Muscle of leg (tissue), 16 donors: ENCODE measurements at places on chromosomes 13 and 19. TPM values are rescaled to one million over a fixed set of nuclear protein-coding genes. Genes with fewer than 3 reads are reported as not detected.
A peak's percentile ranks its signal among the peaks of the same experiment; 100 is the strongest.

GRCh38 chr19:51097166-51097738, 11.0 kb downstream of the CTU1 start:
- DNase-seq = no peak

GRCh38 chr13:25946321-25946720, 105.5 kb downstream of the SHISA2 start:
- no peak for DNase-seq

GRCh38 chr19:16829010-16829821, at the start of gene SIN3B:
Gene SIN3B, plus strand, starts transcription at chr19:16829398. Its CDS starts 23 bp downstream, at chr19:16829421.
- DNase-seq = peak; percentile 95

- peak; percentile 71 for DNase-seq
These were observed 41.9 kb downstream of the NFIX start for GRCh38 chr19:13037161-13037560.

GRCh38 chr13:50025436-50025835, 10.2 kb downstream of the KCNRG start:
- DNase-seq = no peak

DNA sequence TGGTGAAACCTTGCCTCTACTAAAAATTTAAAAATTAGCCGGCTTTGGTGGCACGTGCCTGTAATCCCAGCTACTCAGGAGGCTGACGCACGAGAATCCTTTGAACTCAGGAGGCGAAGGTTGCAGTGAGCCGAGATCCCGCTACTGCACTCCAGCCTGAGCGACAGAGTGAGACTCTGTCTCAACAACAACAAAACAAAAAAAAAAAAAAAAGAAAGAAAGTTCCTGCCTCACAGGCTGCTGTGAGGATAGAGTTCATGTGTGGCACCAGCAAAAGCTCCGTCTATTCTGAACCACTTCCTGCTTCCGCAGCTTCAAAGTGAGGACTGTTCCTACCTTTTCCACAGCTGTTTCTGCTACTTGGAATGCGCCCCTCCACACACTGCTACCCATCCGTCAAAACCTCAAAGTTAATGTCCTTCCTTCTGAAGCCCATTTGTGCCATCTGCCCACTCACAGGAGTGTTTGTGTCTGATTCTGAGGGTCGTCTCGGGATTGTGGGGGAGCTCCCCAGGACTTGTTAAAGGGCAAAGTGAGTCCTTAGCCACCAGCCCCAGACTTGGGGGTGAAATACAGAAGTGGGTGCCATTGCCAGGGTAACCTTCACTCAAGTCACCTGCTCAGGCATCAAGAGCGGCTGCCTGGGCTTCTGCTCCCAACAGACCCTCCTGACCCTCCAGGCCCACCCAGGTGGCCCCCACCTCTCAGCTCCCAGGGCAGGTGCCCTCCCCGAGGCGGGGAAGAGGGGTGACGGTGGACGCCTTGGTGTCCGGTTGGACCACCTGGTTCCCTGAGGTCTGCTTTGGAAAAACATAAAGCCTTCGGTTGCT, 2.9 kb downstream of the MFSD12 start:
- no peak for DNase-seq

DNA sequence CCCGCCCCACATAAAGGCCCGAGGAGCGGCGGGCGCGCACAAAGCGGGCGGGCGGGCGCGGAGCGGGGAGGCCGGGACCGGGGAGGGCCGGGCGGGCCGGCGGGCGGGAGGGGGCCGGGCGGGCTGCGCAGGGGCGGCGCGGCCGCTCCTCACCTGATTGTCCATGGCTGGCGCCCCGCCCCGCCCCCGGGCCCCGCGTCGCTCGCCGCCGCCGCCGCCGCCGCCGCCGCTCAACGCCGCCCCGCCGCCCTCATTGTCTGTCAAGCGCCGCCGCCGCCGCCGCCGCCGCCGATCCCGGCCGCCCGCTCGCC, 200 bp downstream of the MLLT1 start:
- DNase-seq = peak; percentile 29

GRCh38 chr13:59893266-59893665, 270.5 kb downstream of the DIAPH3 start:
- DNase-seq = no peak

DNA sequence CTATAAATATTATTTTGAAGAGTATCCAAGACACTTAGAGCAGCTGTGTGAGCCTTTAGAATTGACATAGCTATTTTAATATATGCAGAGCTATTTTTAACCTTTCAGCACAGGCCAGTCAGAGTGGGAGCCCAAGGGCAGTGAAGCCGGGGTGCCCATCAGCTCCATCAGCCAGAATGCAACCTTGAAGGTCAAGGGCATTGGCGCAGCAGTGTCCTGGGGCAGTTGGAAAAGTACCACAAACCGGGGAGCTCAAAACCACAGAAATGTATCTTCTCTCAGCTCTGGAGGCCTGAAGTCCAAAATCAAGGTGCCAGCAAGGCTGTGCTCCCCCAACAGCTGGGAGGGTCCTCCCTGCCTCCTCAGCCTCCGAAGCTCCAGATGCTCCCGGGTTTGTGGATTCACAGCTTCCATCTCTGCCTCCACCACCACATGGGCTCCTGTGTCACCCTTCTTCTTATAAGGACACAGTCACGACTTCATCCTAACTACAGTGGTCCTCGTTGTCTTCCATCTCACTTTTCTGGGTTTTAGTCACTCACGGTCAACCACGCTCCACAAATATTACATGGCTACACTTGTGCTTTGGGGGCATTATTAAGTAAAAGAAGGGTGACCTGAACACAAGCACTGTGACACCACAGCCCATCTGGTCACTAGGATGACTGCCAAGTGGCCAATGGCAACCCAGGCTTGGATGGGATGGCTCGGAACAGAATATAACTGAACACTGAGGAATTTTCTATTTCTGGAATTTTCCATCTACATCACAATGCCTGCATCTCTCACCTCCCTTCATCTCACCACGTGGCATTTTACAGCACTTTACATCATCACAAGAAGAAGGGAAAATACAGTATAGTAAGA, 15.9 kb upstream of the GAS6 start:
- DNase-seq = peak; percentile 39

DNA sequence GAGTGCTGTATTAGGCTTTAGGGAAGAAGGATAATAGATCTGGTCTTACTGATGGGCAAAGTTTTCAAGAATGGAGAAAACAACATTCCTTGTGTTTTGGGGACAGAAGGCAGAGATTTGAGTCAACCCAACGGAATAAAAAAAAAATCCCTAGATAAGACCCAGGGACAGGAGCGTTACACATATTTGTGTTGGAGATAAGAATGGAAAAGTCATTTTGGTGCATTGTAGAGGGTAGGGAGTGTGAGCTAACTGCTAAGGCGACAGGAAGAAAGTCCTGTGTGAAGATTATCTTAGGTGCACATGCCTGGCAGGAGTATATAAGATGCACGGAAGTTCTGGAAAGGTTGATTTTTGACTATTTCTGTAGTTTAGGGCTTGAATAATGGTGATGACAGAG, 450.3 kb upstream of the ARGLU1 start:
- DNase-seq = no peak

GRCh38 chr13:110134801-110135200, 172.2 kb downstream of the COL4A1 start:
- DNase-seq = peak; percentile 84

- DNase-seq = no peak
These were observed 59.1 kb upstream of the TEX29 start for GRCh38 chr13:111261326-111261725.

DNA sequence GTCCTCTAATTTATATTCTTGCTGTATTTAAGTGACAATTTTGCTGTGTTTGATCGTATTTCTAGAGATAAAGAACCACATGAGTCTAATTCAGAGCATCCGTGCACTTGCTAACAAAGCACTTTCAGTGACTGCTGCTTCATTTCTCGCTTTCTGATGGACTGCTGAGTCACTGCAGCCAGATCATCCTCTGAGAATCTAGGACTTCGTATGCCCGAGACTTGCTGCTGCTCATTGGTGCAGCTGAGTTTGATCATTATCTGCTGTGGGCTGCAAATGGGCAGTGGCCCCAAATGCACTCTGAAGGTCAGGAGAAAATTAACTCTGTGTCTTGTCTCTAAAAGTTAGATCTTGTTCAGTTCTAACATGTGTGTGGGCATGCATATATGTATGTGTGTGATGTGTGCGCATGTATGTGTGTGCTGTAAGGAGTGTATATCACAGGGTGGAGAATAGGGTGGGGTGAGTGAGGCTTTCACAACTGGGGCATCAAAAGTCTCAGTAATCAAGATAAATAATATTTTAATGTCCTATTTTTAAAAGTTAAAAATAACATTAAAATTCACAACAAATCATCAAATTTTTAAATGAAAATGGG, 342.6 kb downstream of the MTUS2 start:
- DNase-seq = no peak

GRCh38 chr13:104286566-104287290, 1220.5 kb upstream of the SLC10A2 start:
- no peak for DNase-seq

DNA sequence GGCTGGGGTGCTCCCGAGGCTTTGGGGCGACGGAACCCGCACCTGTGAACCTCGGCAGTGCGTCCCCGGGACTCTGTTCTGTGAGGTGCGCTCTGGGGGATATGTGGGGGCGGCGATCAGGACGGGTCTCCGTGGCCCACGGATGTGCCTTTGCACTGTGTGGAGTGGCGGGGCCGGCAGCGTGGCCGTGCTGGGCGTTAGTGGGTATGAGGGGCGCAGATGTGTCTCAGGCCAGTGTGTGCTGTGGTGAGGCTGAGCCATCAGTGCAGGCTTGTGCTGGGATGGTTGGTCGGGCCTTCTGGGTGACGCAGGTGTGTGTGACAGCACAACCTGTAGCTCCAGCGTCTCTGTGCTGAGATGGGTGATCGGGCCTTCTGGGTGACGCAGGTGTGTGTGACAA, 16.9 kb downstream of the ZNF331 start:
- DNase-seq = no peak

GRCh38 chr19:8491574-8491973, 10.9 kb downstream of the PRAM1 start:
- DNase-seq = no peak

GRCh38 chr19:42452590-42452989, 9.8 kb upstream of the CXCL17 start:
- DNase-seq = no peak

GRCh38 chr13:57624565-57625435, 6.7 kb upstream of the PCDH17 start:
- DNase-seq = peak; percentile 73

GRCh38 chr19:46453661-46454060, 17.7 kb downstream of the PNMA8A start:
- no peak for DNase-seq

GRCh38 chr19:30593356-30593755, 221.2 kb downstream of the ZNF536 start:
- DNase-seq = peak; percentile 6

GRCh38 chr19:38989066-38989605, 13.6 kb upstream of the FBXO17 start:
- DNase-seq = peak; percentile 75

- DNase-seq = no peak
These were observed 14.0 kb downstream of the ZNF114 start for GRCh38 chr19:48283908-48284307.

DNA sequence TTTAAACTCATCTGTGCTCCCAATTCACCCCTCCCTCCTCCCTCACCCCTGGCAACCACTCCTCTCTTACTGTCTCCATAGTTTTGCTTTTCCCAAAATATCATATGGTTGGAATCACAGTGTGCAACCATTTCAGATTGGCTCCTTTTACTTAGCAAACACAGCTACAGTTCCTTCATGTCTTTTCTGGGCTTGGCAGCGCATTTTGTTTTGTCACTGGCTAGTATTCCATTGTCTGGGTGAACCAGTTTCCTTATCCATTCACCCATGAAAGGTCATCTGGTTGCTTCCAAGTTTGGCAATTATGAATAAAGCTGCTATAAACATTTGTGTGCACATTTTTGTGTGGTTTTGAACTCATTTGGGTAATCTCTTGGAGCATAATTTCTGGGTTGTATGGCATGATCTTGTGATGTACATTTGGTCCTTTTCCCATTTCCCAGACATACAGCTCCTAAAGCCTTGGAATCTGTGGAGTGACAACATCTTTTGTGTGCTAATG, 23.9 kb upstream of the GAS6 start:
- DNase-seq = peak; percentile 69

DNA sequence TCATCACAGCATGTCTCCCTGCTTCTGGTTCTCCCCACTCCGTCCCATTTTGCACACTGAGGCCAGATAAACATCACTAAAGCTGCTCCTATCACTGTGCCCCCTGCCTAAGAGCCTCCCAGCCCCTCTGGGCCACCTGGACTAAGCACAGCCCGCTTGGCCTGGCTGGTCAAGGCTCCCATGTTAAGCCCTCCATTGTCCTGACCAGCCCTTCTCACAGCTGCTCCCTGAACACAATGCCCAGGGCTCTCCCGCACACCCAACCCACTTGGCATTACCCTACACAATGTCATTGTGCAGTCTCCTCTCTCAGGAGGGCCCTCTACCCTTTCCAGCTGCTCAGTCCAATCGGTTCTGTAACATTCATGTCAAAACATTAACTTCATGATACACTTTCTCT, 133.4 kb downstream of the NUFIP1 start:
- no peak for DNase-seq

GRCh38 chr19:7833225-7834099, 3.4 kb downstream of the EVI5L start:
- peak; percentile 64 for DNase-seq

DNA sequence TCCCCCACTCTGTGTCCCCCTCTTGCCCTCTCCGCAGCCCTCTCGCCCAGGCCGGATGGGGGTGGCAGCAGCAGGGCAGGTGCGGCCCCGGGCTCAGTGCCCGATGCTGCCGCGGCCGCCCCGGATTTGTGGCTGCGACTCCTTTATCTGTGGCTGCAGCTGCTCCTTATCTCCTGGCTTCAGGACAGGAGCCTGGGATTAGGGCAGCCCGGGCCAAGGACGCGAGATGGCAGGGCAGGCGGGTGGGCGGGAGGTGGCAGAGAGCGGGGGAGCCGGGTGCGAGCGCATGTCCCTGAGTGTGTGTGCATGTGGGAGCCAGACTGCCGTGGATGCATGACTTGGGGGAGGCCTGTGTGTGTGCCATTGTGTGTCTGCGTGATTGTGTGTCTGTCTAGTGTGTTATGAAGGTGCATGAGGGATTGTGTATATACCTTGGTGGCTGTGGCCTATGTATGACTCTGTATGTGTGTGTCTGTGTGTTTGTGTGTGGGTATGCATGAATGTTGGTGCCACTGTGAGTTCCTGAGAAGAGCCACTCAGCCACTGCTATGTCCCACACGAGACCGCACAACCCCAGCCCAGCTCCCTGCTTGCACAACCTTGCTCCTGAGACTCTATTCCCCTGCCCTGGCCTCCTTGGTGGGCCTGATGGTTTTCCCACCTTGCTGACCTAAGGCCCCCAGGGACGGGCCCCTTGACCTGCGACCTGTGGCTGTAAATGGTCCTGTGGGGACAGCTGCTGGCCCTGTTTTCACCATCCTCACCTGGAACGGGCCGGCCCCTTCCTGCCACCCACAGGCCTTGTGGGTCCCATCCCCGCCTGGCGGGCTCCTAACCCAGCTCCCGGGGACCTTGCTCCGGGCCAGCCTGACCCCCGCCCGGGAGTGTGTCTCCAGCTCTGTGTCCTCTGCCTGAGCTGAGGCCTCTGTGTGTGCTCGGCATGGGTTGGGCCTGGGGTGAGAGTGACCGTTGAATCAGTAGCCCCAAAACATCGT, 5.3 kb upstream of the NRTN start:
- no peak for DNase-seq

The C19orf85 gene
- not detected for polyA plus RNA-seq

The ZNF573 gene
- polyA plus RNA-seq = 8.6 TPM

The ZNF555 gene
- 10.4 TPM for polyA plus RNA-seq

The C19orf67 gene
- polyA plus RNA-seq = not detected

The PALM gene
- 41.4 TPM for polyA plus RNA-seq

The CDX2 gene
- polyA plus RNA-seq = not detected

The CPAMD8 gene
- polyA plus RNA-seq = 3.3 TPM

The LSM14A gene
- 108 TPM for polyA plus RNA-seq

The GPC5 gene
- polyA plus RNA-seq = 0.23 TPM

The SIGLEC8 gene
- polyA plus RNA-seq = 0.06 TPM

The ATP4B gene
- not detected for polyA plus RNA-seq

The C13orf42 gene
- polyA plus RNA-seq = not detected

The SYT3 gene
- not detected for polyA plus RNA-seq

The FREM2 gene
- 4.9 TPM for polyA plus RNA-seq

The FLT3 gene
- 0.15 TPM for polyA plus RNA-seq
